ENCODE measurements at places on chromosomes 3 and 15.

DNA sequence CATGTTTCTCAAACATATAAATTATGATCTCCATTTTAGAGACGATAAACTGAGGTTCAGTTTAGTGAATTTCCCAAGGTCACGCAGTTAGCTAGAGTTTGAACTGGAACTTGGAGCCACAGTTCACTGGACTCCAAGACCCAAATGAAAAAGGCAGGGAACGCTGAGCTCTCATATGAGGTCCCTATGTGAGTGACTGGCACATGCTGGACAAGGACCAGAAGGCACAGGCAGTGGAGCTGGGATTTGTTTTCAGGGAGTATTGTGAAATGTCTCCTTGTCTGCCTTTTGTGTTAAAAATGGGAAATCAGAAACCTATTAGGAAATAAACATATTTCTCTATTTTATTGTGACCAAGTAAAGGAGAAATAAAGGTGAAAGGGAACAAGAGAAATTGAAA lies 63.5 kb downstream of the MESD start:
- no peak for DNase-seq

DNA sequence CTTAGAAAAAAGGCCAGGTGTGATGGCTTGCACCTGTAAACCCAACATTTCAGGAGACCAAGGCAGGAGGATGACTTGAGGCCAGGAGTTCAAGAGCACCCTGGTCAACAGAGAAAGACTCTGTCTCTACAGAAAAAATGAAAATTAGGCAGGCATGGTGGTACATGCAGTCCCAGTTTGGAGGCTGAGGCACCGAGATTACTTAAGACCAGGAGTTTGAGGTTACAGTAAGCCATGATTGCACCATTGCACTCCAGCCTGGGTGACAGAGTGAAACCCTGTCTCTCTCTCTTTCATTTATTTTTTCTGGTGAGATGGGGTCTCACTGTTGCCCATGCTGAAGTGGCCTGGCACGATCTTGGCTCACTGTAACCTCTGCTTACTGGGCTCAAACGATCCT lies 24.7 kb downstream of the IP6K1 start:
- DNase-seq, result no peak

DNA sequence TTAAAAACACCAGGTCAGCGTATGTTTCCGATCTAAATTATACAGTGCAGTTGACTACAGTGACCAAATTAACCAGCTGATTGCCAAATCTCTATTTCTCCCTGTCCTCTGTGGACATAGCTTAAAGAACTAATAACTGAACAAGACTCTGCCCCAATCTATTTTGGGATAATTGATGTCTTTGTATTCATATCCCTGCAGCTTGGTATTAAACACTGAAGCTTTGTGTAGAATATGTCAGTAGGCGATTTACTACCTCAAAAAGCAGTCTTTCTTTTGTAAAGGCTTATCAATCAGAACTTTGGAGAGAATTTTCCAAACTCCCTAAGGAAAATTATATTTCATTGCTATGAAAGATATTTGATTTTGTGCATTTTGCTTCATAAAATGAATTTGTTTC lies 258.2 kb downstream of the SOX2 start:
- no peak for DNase-seq

- DNase-seq, result no peak
Measured at GRCh38 chr15:87942316-87942715, 314.2 kb downstream of the NTRK3 start.

DNA sequence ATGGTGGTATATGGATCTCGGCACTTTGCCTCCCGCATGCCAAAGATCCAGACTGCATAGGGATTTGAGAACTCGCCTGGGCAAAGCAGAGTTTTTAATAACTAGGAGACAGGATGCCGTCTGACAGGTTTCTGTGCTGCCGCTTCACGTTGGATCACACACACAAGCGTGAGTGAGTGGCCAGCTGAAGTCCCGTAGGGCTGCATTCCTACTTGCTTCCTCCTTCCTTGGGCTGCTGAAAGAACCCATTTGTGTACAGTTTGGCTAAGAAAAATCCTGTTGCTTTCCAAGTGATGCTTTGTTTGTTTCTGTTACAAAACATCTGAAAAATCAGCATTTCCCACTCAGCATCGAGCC lies 604.3 kb upstream of the CFAP20DC start:
- DNase-seq, result no peak

DNA sequence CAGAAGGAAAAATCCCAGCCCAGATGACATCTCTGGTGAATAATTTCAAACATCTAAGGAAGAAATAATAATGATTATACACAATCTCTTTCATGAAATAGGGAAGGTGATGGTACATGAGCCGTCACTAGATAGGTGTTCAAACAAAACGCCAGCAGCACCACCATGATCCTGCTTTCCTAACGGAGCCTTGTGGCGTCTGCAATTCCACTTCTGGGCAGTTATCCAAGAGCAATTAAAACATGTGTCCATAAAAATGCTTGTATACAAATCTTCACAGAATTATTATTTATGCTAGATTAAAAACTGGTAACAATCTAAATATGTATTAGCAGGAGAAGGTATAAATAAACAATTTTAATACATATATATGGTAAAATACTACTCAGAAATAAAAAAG lies 33.7 kb downstream of the RTP4 start:
- no peak for DNase-seq

GRCh38 chr15:57253500-57253899 lies 122.8 kb upstream of the CGNL1 start:
- DNase-seq, result no peak

DNA sequence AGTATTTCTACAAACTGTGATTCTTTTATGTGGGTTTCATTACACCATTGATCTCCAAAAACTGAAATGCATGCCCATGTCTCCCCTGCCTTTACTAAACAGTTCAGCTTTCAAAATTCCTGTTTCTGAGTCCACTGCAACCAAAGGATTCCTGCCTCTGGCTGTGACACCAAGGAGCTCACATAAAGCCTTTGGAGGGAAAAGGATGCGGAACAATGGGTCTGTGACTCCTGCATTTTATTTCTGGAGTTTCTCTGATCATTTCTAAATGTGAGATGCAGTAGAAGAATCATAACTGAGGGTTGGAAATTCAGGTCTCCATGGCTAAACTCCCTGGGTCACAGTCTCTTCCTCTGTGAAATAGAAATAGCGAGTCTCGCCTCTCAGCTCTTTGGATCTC lies 149.5 kb downstream of the MEX3B start:
- DNase-seq, result no peak

DNA sequence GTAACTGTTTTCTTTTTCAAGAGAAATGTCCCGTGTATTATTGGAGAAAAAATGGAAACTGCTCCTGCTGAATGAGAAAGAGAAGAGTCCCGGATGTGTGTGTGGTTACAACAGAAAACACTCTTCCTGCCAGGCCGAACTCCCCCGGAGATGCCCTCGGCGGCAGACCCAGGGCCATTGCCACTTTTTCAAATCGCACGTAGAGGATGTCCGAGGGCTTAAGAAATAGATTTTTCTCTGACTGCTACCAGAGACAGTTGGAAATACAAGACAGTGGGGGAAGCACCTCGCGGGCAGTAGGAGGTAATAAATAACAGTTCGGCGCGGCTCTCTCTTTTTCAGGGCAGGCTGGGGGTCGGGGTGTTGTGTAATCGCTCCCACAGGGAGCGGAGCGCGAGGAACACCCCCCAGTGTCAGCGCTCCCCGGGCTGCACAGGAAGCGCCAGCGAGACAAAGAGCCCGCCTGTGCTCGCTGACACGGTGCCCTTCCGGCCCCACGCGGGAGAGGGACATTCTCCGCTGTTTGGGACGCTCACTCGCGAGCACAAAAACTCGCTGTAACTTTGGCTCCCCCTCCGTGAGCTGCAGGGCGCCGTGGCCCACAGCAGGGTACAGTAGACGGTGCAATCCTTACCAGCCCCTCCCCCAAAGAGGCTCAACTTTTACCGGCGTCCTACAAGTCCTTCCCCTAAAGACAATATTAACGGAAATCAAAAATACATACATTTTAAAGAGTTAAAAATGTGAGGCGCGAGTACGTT lies 1.1 kb downstream of the VGLL4 start:
- peak; percentile 85 for DNase-seq

- DNase-seq, result no peak
Measured at GRCh38 chr3:149426325-149426724, 48.2 kb upstream of the TM4SF4 start.

GRCh38 chr3:124397088-124397487 lies 333.2 kb upstream of the UMPS start:
- DNase-seq, result no peak

DNA sequence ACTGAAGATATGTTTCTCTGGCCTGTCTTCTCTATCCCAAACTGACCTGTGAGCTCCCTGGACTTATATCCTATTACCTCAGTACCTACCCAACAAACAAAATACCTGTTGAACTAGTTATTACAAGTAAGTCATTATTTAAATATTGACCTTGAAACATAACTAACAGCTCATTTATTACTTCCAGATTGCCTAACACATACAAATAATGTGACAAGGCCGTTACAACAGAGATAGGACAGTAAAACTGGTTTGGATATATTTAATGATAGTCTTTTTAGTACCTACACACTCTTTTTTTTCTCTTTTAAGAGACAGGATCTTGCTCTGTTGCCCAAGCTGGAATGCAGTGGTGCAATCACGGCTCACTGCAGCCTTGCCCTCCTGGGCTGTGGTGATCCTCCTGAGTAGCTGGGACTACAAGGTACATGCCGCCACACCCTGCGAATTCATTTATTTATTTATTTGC lies 145.0 kb downstream of the ADAM10 start:
- no peak for DNase-seq

DNA sequence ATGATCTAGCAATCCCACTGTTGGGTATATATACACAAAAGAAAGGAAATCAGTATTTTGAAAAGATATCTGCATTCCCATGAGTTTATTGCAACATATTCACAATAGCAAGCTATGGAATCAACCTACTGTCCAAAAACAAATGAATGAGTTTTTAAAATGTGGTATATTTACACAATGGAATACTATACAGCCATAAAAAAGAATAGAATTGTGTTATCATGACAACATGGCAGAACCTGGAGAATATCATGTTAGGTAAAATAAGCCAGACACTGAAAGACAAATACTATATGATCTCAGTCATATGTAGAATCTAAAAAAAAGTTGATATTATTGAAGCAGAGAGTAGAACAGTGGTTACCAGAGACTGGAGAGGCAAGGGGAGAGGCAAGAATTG lies 732.6 kb downstream of the MCTP2 start:
- DNase-seq, result no peak

DNA sequence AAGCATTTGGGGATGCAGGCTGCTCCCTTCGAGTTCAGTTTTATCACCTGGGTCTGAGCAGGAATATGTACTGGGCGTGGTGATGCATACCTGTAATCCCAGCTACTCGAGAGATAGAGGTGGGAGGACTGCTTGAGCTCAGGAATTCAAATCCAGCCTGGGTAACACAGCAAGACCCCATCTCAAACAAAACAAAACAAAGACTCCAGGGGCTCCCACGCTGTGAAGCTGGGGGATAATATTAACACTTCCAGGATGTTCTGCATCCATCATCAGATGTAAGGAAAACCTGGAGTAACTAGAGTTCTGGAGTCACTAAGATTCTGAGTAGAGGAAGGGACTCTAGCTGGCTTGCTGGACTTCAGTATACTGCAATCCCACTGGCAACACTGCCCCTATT lies 40.6 kb downstream of the LYZL4 start:
- no peak for DNase-seq

- no peak for DNase-seq
Measured at GRCh38 chr3:9108876-9109567, 140.4 kb downstream of the SRGAP3 start.

Measured in ascending aorta (tissue), 2 donors.